CD4-positive, alpha-beta T cell treated with Interleukin-1 beta for 1 hour (primary cell): ENCODE measurements at places on chromosomes 3 and 15.

DNA sequence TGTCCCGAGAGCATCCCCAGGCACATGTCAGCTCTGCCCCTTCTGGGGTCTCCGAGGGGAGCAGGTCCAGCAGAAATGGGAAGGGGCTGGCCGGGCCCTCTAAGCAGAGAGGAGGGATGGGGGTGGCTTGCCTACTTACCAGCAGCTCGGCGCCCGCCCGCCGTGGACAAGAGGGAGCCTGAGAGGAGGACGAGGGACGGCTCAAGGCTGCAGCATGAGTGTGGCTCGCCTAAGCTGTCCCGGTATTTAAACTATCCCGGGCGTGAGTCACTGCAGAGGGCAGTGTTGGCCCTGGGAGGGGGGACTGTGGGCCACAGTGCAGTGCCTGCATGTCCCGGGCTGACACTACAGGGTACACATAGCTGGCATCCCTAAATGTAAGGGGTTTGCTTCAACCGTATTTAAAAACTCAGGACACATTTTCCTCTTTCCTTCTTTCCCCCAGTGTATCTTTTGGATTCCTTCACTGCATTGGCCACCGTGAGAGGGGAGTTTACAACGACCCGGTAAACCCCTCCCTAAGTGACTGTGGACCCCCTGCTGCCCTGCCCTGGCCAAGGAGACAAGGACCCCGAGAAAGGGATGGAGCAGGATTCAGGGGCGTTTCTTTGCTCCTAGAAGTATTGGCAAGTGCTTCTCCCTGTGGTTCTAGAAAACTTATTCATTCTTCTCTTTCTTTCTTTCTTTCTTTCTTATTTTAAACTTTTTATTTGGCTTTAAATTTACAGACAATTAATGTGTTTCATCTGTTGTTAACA lies at the start of gene LRRC15:
LRRC15 (minus strand) TSS at position 222 of the 758 bp plus-strand sequence. CDS start 8,700 bp downstream, outside the sequence.
- no peak for DNase-seq

- DNase-seq, result no peak
Observed at GRCh38 chr3:61683549-61684236, 122.3 kb downstream of the PTPRG start.

GRCh38 chr3:138038725-138039462 lies 28.9 kb downstream of the CLDN18 start:
- no peak for DNase-seq

- DNase-seq, result no peak
Observed at GRCh38 chr3:122188737-122189136, 5.3 kb downstream of the CASR start.

DNA sequence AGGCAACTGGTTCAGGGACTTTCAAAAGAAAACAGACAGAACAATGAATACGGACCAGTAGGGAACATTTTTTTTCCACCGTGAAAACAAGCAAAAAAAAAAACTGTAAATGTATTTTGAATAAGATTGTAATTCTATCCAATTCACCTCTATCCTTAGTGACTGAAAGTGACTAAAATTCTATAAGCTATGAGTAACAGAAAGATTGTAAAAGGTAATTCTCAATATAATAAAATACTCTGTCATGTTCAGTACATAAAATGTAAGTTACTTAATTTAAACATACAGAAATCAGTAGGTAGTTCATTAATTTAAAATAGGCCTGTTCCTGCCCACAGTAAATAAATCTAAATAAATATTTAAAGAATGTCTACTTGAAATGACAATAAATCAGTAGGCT lies 368.2 kb upstream of the ARHGEF26 start:
- no peak for DNase-seq

- DNase-seq, result no peak
Observed at GRCh38 chr3:194135516-194135805, 487 bp upstream of the HES1 start.

DNA sequence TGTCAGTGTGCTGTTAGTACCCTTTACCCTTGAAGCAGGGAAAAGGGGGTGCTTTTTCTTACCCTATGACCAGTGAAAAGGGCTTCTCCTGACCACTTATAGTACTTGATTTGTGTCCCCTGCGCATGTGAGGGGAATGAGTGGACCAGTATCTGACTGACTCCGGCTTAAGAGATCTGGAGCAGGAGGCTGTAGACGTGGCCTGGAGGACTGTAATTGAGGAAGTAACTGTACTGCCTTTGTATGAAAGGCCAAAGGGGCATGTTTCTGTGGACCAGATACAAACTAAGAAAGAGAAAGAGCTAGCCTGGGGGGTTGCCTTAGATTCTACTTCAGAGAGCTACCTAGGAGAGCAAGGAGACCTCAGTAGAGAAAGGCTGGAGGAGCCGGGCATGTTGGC lies 89.9 kb upstream of the TBL1XR1 start:
- DNase-seq, result no peak

- no peak for DNase-seq
Observed at GRCh38 chr3:77042343-77042742, 2.4 kb downstream of the ROBO2 start.

DNA sequence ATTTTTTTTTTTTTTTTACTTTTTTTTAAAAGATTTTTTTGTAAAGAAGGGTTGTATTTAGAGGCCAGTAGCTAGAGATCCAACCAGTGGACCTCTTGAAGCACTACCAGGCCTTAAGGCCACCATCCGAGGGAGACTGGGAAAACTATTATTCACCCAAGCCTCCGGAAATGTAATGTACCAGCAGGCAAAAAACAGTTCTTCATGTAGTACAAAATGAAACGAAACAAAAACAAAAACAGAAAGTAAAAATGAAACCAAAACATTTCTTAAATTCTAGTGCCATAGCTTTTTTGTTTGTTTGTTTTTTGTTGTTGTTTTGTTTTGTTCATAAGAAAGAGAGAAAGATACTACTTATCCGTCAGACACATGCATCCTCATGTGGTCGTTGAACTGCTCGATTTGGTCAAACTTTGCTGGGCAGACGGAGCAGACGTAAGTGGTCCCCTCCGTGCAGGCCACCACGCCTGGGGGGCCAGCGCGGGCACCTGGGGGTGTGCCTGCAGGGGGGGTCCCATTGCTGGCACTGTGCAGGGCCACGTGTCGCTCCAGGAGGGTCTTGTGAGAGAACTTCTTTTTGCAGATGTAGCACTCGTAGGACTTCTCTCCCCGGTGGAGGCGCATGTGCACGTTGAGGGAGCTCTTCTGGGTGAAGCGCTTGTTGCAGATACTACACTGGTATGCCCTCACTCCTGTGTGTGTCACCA lies 45.0 kb downstream of the TIGIT start:
- no peak for DNase-seq

GRCh38 chr15:40846841-40847222 lies 3.0 kb downstream of the SPINT1 start:
- DNase-seq, result no peak

DNA sequence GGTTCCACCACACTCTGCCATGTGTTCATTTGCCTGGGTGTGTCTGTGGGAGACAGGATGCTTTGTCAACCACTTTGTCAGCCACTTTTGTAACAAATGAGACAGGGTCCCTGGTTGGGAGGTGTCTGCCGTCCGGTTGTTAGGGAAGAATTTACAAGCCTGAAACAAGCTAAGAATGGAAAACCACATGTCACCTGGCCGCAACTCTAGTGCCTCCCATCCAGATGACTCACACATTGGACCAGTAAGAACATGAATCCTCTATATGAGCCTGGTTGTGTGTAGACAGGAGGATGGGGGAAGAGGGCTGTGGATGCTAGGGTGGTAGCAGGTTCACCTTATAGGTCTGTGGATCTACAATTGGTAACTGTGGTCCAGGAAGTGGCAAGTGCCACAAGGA lies 335.3 kb downstream of the CLSTN2 start:
- DNase-seq, result no peak

DNA sequence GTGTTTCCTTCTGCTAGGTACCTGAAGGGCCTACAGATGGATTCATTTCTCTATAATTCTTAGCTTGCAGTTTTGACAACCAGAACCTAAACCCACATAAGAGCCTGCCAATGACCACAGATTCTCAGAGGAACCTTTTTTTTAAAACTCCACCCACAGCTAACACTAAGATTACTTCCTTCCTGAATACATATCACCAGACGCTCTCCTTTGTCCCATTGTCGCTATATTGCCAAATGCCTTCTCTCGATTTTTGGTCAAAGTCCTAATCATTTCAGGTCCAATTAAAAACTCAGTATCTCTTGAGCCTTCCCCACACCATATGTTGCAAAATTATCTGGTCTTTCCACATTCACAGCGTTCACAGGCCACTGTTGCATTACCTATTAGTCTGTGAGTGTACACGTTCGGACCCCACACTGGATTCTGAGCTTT lies 12.4 kb downstream of the ZNF710 start:
- DNase-seq, result peak; percentile 58

- no peak for DNase-seq
Observed at GRCh38 chr3:135896613-135897012, 68.9 kb upstream of the PPP2R3A start.
